ENCODE measurements at places on chromosomes 11 and 22. TPM values are rescaled to one million over a fixed set of nuclear protein-coding genes. Genes with fewer than 3 reads are reported as not detected.

DNA sequence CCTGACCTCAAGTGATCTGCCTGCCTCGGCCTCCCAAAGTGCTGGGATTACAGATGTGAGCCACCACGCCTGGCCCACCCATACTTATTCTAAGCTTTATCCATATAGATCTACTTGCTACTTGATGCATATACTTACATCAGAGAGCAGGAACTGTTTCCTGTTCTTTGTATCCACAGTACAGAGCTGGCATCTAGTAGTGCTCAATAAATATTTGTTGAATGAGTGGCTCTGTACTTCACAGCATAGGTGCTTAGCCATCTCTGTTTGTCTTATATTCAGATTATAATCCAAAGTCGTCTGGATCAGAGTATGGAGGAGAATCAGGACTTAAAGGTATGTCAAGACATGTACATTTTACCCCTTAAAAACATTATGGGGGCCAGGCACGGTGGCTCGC is 38.6 kb upstream of the DLAT start:
- no peak for DNase-seq

- DNase-seq: no peak
Observed at GRCh38 chr11:67269401-67270255, 3.4 kb downstream of the GRK2 start.

Gene FAM111B
- total RNA-seq: 26.7 TPM

GRCh38 chr11:9169595-9170295 is 78.3 kb upstream of the SCUBE2 start:
- peak; percentile 69 for DNase-seq

DNA sequence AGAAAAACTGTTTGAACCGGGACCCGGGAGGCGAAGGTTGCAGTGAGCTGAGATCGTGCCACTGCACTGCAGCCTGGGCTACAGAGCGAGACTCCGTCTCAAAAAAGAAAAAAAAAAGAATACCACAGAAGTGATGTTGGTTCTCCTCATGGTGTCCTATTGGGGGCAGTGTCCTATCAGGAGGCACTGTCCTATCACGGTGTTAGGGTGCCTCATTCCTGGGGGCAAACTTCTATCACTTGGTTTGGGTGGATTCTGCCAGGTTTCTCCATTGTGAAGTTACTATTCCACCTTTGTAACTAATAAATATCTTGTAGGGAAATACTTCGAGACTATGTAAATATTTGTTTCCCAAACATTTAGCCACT is 19.6 kb downstream of the PRR14L start:
- no peak for DNase-seq

- DNase-seq: no peak
Observed at GRCh38 chr11:69415411-69416142, 65.9 kb upstream of the LINC01488 start.

GRCh38 chr11:62264004-62264403 is 6.0 kb upstream of the SCGB2A2 start:
- DNase-seq: no peak

GRCh38 chr11:116500947-116501602 is 271.7 kb downstream of the BUD13 start:
- DNase-seq: no peak

Gene OR6A2
- not detected for total RNA-seq

Gene NXPE4
- not detected for total RNA-seq

- DNase-seq: peak; percentile 58
Observed at GRCh38 chr11:62556875-62557631, 10.4 kb upstream of the AHNAK start.

Gene PRODH
- 0.72 TPM for total RNA-seq

- DNase-seq: no peak
Observed at GRCh38 chr11:124893781-124894401, 3.8 kb downstream of the ROBO4 start.

DNA sequence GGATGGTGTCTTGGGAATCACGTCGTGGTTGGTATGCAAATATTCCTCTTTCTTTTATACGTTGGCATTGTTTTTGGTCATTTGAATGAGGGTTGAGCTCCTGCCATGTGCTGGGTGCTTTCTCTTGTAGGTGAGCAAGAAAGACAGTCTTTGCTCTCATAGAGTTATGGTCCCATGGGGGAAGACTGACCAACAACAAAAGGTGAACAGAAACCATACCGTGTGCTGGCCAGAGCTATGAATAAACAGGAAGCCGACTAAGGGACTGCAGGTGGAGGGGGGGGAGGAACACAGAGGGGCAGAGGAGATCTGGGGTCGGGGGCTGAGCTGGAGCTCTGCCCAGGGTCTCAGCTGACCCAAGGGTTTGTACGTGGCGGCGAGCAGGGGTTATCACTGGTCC is 245.3 kb downstream of the CTTN start:
- no peak for DNase-seq

Gene TSSK2
- total RNA-seq: not detected

Gene LRRC51
- total RNA-seq: 10.9 TPM

GRCh38 chr11:77093987-77094840 is 8.4 kb upstream of the OMP start:
- DNase-seq: no peak

Gene RAD9A
- total RNA-seq: 15.0 TPM

- no peak for DNase-seq
Observed at GRCh38 chr22:42801252-42802080, 55.6 kb downstream of the ARFGAP3 start.

Gene RIN1
- 15.6 TPM for total RNA-seq

DNA sequence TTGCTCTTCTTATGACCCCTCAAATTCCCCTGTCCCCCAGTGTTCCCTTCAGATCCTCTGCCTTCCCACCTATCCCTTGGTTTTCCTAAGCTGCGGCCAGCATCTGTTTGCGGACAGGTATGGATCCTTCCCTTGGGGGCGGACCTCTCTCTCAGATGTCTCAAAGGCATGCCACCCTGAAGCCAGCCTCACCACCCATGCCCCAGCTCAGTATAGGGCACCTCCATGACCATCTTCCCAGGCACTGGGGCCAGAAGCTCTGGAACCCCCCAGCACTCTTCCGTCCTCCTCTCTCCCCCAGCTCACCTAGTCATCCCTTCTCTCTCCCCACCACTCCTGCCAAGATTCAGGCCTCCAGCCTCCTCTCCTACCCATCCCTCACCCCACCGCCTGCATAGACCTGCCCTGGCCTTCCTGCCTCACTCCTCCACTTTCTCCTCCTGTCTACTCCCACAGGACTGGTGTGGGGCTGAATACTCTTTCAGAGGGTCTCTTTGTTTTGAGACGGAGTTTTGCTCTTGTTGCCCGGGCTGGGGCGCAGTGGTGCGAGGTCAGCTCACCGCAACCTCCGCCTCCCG is 2.2 kb downstream of the LRRC75B start:
- DNase-seq: no peak

DNA sequence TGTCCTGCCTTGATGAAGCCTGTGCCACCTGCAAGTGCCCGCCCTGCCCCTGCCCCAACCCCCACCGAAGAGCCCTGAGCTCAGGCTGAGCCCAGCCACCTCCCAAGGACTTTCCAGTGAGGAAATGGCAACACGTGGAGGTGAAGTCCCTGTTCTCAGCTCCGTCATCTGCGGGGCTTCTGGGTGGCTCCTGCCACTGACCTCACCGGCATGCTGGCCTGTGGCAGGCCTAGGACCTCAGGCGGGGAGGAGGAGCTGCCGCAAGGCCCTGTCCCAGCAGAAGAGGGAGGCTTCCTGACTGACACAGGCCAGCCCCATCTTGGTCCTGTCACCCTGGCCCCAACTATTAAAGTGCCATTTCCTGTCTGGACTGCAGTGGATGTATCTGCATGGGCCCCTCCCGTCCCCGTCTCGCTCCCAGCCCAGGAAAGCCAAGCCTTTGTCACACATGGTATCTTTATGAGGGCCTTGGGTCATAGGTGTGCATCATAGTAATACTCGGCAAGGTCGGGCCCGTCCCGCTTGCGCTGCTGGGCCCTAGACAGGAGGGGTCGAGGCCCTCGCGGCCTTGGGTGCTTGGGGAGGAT is 882 bp downstream of the FREY1 start:
- DNase-seq: no peak

GRCh38 chr11:2789331-2789730 is 89.5 kb upstream of the KCNQ1OT1 start:
- DNase-seq: no peak

Gene RIMBP3C
- 0.50 TPM for total RNA-seq

Gene TSKU
- 41.5 TPM for total RNA-seq

All from A172 (cell line).